ENCODE measurements at places on chromosomes 11 and 22.

GRCh38 chr22:43388420-43388851, 23.4 kb upstream of the MPPED1 start:
- peak; percentile 60 for DNase-seq

DNA sequence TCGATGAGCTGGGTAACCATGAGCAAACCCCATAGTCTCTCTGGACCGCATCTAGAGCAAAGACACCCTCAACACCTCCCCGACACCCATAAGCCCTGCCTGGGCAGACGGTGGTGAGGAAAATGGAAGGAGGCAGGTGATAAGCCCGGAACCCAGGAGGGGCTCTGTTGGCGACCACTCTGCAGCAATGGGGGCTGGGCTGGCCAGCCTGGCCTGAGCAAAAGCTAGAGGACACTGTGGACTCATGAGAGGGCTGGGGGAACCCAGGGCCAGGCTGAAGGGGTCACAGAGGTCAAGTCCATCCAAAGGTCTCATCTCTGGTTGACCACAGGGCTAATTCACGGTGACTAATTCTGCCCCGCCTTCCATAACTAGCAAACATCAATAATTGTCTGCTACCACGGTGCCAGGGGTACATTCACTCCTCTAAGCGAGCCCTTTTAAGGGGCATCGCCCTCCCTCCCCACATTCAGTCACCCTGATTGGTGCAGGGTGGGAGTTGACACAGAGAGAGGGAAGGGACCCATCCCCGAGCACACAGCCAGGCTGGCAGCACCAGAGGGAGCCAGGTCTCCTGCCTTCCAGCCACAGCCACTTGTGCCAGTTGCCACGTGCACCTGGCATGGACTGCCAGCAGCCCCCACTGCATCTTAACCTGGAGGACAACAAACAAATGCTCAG, 4.0 kb downstream of the PYGM start:
- no peak for DNase-seq

DNA sequence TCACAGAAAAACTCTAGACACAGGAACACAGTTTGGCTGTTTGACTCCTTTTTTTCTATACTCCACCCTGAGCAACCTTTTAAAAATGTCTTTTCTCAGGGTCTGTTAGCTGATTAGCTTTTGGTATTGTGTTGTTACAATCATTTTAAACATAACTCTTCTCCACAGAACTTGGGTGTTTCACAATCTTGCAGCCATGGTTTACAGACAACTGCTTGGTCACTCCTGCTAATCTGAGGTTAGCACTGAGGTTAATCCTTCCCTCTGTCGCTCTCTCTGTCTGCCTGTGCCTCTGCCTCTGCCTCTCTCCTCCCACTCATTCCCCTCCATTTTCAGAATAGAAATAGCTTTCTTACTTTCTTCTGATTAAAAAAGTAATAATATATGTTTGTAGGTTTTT, 62.4 kb upstream of the ZBED5 start:
- DNase-seq: no peak

DNA sequence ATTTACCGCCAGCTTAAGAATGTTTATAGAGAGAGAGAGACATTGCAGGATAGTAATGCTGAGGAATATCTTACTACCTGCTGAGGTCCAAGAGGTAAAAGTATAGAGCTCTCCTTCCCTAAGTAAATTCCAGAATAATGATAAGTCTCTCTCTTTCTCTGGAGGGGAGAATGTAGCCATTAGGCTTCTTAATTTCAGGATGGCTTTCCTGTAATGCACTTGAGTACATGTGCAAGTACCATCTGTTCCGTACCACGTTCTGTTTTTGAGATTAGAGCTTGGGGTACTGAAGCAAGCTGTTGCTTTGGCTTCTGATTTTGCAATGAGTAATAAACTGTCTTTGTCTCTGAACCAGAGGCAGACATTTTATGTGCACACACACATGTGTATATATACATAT, 1314.0 kb downstream of the JRKL start:
- DNase-seq: no peak

GRCh38 chr22:49590381-49590780, 237.3 kb downstream of the BRD1 start:
- DNase-seq: no peak

DNA sequence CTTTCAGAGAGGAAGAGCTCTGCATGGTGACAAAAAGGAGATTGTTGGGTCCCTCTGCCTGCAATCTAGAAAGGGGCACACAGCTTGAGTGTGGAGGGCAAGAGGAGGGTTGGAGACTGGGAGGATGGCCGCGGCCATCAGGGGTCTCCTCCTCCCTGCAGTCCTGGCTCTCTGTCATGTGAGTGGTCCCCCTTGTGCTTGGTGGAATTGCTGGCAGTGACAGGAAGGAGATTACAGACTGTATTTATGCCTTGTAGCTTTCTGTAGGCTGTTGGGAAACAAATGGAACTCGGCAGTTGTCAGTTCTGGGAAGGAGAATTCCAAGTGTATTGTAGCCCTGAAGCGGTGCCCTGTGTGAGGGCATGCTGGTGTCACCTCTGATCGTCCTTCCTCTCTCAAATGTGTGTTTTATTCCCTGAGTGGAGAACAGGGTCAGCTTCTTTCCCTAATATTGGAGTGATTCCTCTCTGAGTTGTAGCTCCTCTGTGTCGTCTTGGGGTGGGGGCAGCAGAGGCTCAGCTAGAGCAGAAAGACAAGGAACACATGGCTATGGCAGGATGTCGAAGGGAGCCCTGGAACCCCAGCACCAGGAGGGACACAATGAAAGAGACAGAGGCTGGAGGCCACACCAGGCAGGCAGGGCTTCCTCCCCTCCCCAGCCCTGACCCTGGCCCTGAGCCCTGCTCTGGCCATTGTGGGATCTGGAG, 163.1 kb downstream of the PKNOX2 start:
- no peak for DNase-seq

GRCh38 chr22:44840611-44841322, 88.4 kb downstream of the ARHGAP8 start:
- DNase-seq: no peak

- no peak for DNase-seq
Observed at GRCh38 chr11:2766166-2766565, 66.4 kb upstream of the KCNQ1OT1 start.

DNA sequence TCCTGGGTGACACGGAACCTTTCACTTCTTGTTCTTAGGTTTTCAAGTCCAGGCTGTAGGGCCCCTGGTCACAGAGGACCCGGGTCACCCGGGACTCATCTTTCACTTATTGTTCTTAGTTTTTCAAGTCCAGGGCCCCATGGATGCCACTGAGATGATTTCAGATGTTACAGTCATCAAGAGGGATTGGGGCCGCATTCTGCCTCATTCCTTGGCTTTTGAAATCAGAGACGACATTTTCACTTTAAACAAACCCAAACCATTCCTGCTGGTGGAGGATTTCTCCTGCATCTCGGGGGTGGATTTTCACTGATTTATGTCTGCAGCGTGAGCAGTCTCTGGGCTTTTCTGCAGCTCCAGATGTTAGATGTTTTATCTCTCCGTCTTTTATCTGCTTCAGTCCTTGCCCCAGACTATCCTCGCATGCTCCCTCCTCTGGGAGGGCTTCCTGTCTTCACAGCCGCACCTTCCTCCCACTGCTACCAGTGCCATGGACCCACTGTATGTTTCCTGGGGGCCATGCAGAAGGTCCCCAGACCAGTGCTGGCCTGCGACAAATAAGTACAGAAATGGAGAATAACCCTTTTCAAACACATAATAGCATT, 27.4 kb downstream of the FBLN1 start:
- DNase-seq: no peak

GRCh38 chr11:12241401-12241800, 131.0 kb downstream of the MICAL2 start:
- no peak for DNase-seq

- DNase-seq: peak; percentile 14
Observed at GRCh38 chr11:2213384-2213842, 41.8 kb upstream of the TH start.

DNA sequence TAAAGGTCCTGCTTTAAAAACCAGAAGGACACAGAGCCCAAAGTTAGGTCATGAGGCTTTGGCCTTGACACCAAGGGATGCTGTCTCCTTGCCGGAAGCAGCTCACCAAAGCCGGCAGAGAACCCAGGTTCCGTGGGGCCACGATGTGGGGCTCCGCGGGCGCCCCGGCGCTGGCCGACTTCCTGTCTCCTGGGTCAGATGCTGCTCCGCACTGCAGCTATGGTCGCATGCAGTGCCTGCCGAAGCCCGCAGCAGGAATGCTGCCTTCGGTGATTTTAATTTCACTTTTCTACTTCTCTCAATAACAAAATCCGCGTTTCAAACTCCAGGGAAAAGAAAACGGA, 454 bp upstream of the OTUB1 start:
- DNase-seq: peak; percentile 36

- no peak for DNase-seq
Observed at GRCh38 chr11:85787168-85787567, 23.8 kb downstream of the SYTL2 start.

- no peak for DNase-seq
Observed at GRCh38 chr11:24509114-24509513, 12.3 kb downstream of the LUZP2 start.

GRCh38 chr11:113876074-113876797, 864 bp upstream of the USP28 start:
- DNase-seq: no peak

GRCh38 chr11:132686886-132687285, 845.4 kb downstream of the OPCML start:
- no peak for DNase-seq

DNA sequence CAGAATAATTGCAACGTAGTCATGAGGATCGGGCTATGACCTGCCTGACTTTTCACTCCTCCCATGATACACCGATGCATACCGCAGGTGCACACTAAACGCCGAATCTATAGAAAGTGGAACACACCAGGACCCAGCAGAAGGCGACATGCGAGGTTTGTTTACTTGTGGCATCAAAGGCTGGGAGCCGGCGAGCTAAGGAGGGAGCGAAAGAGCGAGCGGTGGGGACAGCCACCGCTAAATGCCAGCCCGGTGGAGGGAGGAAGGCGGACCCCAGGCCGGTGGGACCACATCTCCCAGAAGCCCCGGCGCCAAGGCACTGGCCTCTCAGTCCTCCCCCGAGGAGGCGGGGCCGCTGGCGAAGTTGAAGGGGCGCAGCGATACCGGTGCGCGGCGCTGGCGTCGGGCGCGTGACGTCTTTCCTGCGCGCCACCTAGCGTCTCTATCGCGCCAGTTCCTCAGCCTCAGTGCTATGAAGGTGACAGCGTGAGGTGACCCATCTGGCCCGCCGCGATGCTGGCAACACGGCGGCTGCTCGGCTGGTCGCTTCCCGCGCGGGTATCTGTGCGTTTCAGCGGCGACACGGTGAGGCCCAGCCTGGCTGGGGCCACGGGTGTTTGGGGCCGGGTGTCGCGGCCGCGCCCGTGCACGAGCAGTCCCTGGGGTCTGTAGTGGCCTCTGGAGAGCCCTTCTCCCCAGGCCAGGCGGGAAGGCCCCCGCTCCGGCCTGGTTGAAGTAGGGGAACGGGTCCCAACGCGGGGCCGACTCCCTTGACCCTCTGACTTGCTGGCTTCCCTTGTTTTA, at the start of gene NDUFV1:
Gene NDUFV1, plus strand, starts transcription at position 445 of the 804 bp plus-strand sequence. Its CDS starts 69 bp downstream, at position 514.
- peak; percentile 94 for DNase-seq

DNA sequence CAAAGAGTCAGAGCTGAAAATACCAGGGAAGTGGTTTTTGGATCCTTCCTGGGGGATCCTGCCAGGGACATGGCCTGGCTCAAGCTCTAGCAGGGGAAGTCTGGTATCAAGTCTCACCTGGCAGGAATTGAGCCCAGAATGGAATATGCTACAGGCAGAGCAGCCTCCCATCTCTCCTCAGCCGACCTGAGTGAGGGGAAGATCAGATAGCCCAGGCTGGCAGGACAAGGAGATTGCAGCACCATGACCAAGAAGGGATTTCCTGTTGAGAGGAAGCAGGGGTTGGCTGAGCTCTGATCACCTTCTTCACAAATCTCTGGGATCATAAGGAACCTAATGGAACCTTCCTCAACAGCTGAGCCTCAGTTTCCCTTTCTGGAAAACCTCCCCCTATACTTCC, 13.0 kb downstream of the OAF start:
- no peak for DNase-seq

- DNase-seq: no peak
Observed at GRCh38 chr11:73406131-73406530, 29.9 kb downstream of the RELT start.

GRCh38 chr11:63915961-63916836, 765 bp downstream of the RCOR2 start:
- DNase-seq: no peak

DNA sequence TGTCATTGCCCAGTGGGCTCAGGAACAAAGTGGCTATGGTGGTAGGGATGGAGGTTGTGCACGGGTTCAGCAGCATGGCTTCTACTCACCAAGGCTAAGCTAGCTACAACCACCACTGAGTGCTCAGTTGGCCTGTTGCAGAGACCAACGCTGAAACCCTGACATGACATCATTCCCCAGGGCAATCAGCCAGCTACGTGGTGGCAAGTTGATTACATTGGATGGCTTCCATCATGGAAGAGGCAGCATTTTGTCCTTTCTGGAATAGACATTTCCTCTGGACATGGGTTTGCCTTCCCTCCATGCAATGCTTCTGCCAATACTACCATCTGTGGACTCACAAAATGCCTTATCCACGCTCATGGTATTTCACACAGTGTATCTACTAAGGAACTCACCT, 634.3 kb downstream of the OPCML start:
- no peak for DNase-seq

DNA sequence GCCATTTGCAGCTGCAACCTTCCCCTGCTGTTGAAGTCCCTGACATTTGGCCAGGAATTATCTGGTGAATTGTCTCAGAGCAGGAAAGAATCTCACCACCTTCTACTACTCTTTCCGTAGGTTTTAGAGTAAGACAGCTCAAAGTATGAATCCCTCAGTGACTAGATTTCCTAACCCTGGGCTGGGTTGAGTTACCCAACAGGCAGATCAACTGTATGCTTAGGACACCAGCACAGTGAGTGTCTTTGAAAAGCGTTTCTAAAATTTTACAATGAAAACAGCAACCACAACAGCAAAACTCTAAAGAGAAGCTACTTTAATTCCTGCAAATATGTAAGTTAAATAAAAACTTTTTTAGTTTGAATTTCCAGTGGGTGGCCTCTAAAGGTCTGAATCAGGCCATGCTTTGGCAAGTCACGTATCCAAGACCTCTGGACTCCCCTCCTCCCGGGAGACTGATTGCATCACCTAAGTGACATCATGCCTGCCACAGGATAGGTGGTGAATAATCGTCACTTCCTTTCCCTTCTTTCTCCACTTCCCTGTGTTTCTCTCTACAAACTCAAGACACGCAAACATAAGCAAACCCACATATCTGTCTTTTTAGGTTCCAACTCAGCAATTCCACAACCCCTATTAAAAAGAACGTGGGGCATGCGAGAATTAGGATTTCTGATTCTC, 7.8 kb downstream of the OR8B12 start:
- DNase-seq: no peak

GRCh38 chr11:25727944-25728343, 604.0 kb upstream of the ANO3 start:
- DNase-seq: no peak

- no peak for DNase-seq
Observed at GRCh38 chr11:44615913-44616791, 50.7 kb downstream of the CD82 start.

GRCh38 chr22:32606181-32606580, 131.6 kb downstream of the FBXO7 start:
- DNase-seq: no peak

GRCh38 chr11:468036-468435, 18.0 kb downstream of the PTDSS2 start:
- DNase-seq: no peak

GRCh38 chr22:29079218-29079901, 6.5 kb downstream of the KREMEN1 start:
- no peak for DNase-seq

Data from activated T-cell treated with anti-CD3 and anti-CD28 coated beads for 4 hours (primary cell).